Fibroblast of mammary gland (primary cell): ENCODE measurements at places on chromosomes 13 and 19.
A peak's percentile ranks its signal among the peaks of the same experiment; 100 is the strongest.

DNA sequence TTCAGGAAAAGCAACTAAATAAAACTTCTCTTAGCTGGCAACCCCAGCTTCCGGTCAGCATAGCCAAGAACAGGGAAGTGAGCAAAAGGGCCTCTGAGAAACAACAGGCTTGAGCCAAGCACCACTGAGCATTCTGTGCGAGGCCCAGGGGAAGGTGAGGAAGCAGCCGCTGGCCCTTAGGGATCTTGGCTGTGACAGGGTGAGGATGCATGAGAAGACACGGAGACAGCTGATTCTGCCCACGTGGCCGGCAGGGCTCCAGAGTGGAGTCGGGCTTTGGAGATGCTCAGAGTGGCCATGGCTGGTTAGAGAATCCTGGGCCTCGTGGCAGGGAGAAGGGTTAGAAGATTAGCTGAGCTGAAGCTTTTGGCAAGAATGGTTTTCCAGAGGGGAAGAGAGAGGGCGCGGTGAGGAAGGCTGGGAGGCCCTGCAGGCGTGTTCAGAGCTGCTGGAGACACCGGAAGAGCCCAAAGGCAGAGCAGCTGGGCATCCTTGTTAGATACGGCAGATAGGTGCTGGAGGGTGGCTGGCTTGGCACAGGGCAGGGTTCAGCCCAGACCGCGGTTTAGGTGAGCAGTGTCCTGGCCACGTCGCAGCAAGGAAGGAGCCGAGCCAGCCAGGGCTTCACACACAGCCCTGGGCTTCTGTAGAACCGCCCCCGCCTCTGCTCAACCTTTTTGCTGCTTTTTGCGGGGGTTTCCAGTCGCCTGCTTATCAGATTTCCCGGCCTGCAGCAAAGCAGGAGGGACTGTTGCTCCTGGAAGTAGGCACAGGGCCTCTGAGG lies 17.3 kb downstream of the UPF1 start:
- DNase-seq = peak; percentile 90

GRCh38 chr19:19468424-19469050 lies 46.8 kb downstream of the TSSK6 start:
- DNase-seq = peak; percentile 45

DNA sequence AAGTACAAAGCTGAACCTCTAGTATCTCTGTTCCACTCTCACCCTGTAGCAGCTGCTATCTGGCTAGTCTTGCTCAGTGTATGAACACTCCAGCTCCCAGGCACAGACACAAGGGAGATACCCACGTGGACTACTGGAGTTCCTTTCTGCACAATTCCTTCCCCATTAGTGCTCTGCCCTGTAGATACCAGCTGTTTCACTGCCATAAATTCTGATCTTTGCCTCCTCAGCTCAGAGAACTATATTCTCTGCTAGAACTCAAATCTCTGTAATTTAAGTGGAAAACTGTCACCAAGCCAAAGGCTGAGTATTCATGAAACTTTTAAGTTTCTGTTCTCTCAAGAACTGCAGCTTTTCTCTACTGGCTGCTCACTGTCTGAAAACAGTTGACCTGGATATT lies 273.7 kb downstream of the DIAPH3 start:
- DNase-seq = peak; percentile 11

DNA sequence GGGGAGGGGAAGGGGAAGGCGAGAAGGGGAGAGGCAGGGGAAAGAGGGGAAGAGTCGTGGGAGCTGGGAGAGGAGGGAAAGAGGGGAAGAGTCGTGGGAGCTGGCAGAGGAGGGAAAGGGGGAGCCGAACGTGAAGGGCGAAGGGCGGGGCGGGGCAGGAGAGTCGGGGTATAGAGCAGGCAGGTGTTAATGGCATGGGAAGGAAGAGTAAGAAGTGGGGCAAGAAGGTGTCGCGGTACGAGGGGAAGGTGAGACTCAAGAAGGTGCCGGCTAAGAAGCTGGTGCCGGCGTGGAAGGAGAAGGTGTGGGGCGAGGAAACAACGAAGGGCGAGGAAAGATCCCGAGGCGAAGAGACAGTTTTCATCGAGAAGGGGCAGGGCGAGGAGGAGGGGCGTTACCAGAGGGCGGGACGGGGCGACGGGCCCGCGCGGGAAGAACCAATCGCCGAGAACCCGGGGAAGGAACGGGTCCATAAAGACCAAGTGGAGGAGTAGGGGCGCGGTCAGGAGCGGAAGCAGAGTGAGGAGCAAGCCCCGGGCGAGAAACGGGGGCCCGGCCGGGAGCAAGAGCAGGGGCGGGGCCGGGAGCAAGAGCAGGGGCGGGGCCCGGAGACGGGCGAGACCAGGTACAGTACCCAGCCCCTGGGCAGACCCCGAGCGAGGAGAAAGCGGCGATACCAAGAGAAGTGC lies 463 bp downstream of the CATSPERG start:
- peak; percentile 90 for DNase-seq

DNA sequence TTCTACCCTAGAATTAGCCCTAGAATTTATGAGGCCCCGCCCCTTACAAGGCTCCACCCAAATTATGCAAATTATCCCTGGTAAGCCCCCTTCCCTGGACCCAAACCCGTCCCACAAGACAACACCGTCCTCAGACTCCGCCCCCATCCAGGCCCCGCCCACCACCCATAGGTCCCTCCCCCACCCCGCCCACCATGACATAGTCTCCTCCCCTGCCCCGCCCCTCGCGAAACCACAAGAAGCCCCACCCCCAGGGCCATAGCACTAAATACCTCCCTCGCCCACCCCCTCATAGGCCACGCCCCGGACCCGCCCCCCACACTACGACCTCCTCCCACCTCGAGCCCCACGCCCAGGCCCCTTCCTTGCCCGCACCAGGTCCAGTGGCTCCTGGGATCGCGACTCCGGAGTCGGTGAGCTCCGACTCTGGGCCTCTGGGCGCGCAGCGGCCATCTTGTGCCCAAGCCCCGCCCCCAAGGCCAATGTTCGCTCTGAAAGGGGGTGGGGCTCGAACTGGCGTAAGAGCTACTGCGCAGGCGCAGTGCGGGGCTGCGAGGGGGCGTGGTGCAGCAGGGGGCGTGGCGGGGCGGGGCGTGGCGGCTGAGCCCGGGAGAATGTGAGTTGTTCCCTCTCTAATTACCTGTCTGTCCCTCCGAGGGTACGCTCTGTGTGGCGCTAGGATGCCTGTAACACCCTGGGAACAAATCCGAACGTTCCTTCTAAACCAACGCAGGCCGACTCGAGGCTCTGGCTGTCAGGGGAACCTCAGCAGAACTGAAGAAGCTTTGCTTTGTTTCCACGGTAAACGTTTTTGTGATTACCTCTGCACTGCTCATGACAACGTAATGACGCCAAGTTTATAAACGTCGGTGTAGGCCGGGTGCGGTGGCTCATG lies at the start of gene ZNF784:
Gene ZNF784, minus strand, starts transcription at position 458 of the 895 bp plus-strand sequence. Its CDS starts 5 bp downstream, at position 453.
- peak; percentile 86 for DNase-seq
